Effector memory CD8-positive, alpha-beta T cell (primary cell): ENCODE measurements at places on chromosomes 12 and 14.

DNA sequence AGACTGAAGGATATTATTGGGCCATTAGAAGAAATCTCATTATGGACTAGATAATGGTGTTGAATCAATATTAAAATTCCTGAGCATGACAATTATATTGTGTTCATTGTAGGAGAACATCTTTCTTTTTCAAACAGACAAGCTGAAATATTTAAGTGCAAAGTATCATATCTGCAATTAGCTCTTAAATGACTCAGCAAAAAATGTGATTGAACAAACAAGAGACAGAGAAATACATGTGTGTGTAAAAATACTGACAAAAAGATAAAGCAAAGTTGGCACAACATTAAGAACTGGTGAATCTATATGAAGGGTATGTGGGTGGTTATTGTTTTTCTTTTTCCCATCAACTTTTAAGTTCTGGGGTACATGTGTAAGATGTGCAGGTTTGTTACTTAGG lies 9.5 kb downstream of the CEP290 start:
- no peak for DNase-seq

GRCh38 chr12:24904871-24905270 lies 44.0 kb downstream of the BCAT1 start:
- no peak for DNase-seq

- DNase-seq = no peak
These were observed 5.8 kb upstream of the DYNC1H1 start for GRCh38 chr14:101958418-101959180.

GRCh38 chr14:90611936-90612335 lies 204.3 kb downstream of the TTC7B start:
- DNase-seq = no peak

DNA sequence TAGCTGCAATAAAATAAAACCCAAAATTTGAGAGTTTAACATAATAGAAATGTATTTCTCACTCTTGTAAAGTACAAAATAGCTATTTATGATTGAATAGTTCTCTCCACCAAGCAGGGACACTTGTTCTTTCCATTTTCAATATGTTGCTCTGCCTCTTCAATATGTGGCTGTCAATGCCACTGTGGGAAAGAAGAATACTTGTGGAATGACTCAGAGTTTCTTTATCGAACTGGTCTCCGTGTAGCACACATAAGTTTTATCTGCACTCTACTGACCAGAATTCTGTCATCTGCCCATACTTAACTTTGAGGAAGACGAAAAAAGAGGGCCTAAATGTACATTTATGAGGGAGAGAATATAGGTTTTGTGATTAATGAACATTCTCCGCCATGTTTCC lies 256.9 kb downstream of the ATXN7L3B start:
- no peak for DNase-seq

DNA sequence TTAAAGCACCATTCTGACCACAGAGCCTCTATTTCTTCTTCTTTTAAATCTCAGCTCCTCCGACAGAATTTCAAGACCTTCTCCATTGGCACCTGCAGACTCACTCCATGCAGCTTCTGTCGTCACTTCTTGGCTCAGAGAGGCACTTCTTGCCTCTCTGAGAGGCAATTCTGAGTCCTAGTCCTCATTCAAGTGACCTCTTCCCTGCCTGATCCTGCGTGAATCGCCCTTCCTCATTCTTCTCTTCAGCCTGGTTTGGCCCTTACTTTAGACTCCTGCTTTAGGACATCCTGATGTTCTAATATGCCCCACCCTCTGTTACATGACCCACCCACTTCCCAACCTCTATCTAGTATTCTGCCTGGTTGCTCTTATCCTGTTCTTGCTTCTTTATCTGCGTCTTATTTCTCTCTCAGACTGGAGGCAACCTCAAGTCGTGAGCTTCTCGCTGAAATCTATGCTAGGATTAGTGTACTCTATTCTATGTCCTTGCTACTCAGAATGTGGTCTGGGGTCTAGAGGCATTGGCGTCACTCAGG lies 55.6 kb upstream of the CISTR start:
- DNase-seq = no peak

- DNase-seq = no peak
These were observed 39.8 kb downstream of the BAZ1A start for GRCh38 chr14:34835312-34835711.

DNA sequence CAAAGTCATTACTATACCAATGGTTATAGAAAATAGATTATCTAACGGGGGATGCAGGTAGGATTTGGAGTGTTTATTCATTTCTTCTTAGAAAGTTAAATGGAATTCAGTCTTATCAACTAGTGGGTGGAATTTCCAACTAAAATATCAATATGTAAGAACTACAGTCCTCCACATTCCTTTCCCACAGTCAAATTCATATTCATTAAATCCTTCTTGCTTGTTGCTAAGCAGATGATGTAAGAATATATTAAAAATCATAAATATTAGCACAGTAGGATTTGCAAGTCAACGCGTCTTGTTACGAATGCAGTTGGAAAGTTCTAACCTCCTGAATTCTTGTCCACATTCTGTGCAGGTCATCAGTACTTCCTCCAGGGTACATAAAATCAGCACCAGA lies 259.2 kb downstream of the CPNE8 start:
- DNase-seq = no peak

DNA sequence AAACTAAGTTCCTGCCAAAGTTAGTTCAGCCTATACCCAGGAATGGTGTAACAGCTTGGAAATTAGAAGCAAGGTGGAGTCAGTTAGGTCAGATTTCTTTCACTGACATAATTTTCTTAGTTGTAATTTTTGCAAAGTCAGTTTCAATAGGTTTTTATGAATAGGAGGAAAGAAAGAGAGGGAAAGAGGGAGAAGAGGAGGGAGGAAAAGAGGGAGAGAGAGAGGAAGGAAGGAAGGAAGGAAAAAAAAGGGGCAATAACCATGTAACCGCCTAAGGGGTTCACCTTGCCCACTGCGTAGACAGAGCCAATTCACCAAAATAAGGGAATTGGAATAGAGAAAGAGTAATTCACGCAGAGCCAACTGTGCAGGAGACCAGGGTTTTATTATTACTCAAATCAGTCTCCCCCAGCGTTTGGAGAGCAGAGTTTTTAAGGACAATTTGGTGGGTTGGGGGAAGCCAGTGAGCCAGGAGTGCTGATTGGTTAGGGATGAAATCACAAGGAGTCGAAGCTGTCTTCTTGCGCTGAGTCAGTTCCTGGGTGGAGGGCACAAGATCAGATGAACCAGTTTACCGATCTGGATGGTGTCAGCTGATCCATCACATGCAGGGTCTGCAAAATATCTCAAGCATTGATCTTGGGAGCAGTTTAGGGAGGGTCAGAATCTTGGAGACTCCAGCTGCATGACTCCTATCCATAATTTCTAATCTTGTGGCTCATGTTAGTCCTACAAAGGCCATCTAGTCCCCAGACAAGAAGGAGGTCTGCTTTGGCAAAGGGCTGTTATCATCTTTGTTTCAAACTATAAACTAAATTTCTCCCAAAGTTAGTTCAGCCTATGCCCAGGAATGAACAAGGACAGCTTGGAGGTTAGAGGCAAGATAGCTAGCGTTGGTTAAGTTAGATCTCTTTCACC lies 126.0 kb upstream of the AMIGO2 start:
- DNase-seq = no peak

DNA sequence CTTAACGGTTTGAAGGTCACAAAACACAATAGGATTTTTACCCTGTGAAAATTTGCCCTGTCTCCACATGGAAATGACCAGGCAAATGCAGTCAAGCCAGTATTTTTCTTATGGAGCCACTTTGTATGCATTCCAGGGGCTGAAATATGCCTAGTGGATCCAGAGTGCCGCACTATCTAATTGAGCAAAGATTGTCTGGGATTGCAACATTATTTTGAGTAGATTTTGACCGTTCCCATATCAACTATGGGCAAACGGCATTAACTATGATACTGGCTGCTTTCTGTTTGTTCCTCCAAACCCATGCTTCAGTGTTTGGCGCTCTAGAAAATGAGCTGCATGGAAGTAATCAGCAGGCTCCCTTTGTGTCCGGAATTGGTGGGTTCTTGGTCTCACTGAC lies 223.0 kb downstream of the BTG1 start:
- DNase-seq = no peak

- no peak for DNase-seq
These were observed 82.3 kb downstream of the SPPL3 start for GRCh38 chr12:120821878-120822277.

DNA sequence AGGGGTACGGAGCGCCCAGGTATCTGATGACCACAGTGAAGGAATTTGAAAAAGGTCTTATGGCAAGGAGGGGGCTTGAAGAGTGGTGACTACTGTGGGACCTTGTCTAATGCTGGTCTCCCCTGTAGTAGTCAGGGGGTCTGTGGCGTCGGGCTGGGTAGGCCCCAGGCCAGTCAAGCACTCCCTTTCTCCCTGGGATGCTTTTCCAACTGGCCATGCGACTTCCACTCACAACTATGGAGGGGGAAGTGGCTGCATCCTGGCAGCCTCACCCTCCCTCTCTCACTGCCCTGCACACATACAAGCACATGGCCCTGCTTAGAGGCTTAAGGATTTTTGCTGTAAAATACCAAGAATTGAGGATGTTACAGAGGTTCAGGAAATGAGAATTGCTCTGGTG lies 4.1 kb downstream of the TSPAN11 start:
- DNase-seq = no peak

- no peak for DNase-seq
These were observed 110.7 kb downstream of the KIF26A start for GRCh38 chr14:104249089-104249488.

GRCh38 chr12:20585913-20586312 lies 109.2 kb upstream of the SLCO1C1 start:
- DNase-seq = no peak

- no peak for DNase-seq
These were observed 114.8 kb downstream of the ALX1 start for GRCh38 chr12:85394809-85395208.

DNA sequence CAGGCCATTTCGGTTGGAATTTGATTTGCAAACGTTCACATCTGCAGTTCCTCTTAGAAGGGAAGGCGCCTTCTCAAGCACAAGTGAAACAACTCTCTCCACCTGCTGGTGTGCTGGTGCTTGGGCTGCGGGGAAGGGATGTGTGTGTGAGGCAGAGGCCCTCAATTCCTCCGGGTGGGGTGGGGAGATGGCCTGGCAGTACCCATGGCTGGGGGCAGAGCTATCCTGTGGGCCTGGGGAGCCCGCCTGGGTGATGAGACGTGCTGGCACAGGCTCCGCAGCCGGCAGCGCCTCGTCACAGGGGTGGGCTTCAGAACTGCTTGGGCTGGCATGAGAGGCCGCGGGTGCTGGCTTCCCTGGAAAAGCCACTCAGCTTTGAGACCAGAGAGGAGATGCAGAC lies 28.9 kb upstream of the TDRD9 start:
- DNase-seq = no peak

GRCh38 chr14:94111276-94112095 lies 950 bp downstream of the IFI27 start:
- DNase-seq = no peak

DNA sequence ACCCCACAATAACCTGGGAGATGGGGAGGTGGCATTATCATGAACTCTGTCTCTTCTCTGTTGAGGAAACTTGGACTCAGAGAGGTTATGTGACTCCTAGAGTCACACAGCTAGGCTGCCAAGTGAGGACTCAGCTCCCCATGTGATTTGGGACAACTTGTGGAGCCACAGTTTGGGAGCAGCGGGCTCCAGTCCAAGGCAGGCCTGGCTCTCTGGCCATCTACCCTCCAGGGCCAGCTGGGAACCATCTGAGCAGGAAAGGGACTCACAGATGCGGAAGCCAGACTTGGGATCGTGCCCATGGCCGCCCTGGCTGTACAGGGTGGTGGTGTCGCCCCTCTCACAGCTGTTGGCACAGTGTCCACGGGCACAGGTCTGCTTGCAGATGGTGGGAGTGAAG lies 59.1 kb downstream of the ISCA2 start:
- no peak for DNase-seq

- no peak for DNase-seq
These were observed 22.8 kb upstream of the LRIG3 start for GRCh38 chr12:58943079-58943478.

- no peak for DNase-seq
These were observed 28.8 kb downstream of the CCDC92 start for GRCh38 chr12:123943816-123944215.

DNA sequence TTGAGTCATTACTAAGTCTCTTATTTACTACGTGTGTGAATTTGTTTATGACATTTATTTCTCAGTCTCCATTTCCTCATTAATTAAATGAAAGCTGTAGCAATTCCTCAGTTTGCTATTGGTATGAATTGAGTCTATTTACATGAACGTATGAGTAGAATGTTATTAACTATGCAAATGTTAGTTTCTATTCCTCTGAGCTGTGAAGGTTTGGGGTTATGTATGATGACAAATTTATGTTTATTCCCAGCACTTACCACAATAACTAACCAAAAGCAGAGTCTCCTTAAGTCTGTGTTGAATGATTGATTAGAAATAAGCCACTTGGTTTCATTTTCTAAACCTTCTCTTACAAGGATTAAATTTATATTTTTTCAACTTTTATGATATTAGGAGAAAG lies 1340.9 kb downstream of the FSCB start:
- DNase-seq = no peak

DNA sequence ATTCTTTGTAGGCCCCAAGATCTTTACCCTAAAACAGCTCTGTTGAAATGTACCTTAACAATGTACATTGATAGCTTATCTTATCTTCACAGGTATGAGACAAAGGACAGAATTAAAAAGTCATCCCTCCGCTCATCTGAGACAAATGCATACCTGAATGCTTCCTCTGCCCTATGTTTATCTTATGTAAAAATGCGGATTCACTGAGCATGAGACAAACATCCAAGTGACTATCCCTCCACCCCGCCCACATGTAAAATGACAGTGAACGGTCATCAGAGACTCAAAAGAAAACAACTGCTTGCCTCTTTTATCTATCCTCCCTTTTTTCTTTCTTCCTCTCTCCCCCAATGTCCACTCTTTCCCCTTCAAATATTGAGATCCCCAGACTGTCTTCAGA lies 37.2 kb upstream of the ZNF740 start:
- no peak for DNase-seq

GRCh38 chr12:46886541-46887041 lies 60.8 kb upstream of the SLC38A4 start:
- DNase-seq = no peak

- DNase-seq = peak; percentile 17
These were observed 53.3 kb downstream of the RBM19 start for GRCh38 chr12:113912760-113913329.

- no peak for DNase-seq
These were observed 4.4 kb downstream of the CD9 start for GRCh38 chr12:6204533-6205143.

GRCh38 chr12:130589540-130590317 lies 126.4 kb downstream of the RIMBP2 start:
- DNase-seq = no peak

GRCh38 chr14:63962906-63963305 lies 110.1 kb downstream of the SYNE2 start:
- DNase-seq = no peak
